ENCODE measurements at places on chromosomes 12 and 14. TPM values are rescaled to one million over a fixed set of nuclear protein-coding genes. Genes with fewer than 3 reads are reported as not detected.

The LIN7A gene
- 1.6 TPM for polyA plus RNA-seq

The TMCC3 gene
- polyA plus RNA-seq = 1.2 TPM

The GPHB5 gene
- not detected for polyA plus RNA-seq

The SERPINA3 gene
- 39.0 TPM for polyA plus RNA-seq

The ITGA7 gene
- 9.3 TPM for polyA plus RNA-seq

The DIO2 gene
- polyA plus RNA-seq = 0.77 TPM

The KCNMB4 gene
- polyA plus RNA-seq = 2.8 TPM

The SSTR1 gene
- 0.57 TPM for polyA plus RNA-seq

DNA sequence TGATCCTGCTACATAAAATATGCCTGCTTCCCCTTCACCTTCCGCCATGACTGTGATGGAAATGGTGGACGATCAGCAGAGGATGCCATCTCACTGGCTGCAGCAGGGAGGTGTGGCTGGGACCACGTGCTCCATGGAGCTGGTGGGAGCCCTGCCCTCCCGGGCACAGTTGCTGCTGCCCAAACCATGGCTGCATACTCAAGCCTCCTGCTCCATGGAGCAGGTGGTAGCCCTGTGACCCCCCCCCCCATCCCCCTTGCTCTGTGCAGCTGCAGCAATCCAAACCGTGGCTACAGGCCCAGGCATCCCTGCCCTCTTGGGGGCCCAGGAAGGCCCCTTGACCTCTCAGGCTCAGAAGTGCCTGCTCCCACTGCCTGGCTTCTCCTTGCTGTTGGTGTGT is 597.5 kb upstream of the LMO3 start:
- DNase-seq = no peak

DNA sequence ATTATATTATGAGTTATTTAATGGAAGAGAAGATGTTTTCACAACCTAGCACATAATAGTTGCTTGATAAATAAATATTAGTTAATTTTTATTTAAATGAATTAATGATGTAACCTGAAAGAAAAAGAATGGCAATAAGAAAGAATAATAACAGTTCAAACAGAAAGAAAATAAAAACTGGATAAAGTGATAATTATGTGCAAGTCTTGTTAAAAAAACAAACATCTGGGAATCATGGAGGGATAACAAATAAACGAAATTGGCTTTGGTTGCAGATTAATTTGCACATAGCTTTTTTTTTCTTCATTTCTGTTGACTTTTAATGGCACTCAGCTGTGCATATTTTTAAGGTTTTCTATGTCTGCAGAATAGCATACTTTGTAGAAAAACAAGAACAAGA is 23.4 kb upstream of the ABCD2 start:
- DNase-seq = no peak

DNA sequence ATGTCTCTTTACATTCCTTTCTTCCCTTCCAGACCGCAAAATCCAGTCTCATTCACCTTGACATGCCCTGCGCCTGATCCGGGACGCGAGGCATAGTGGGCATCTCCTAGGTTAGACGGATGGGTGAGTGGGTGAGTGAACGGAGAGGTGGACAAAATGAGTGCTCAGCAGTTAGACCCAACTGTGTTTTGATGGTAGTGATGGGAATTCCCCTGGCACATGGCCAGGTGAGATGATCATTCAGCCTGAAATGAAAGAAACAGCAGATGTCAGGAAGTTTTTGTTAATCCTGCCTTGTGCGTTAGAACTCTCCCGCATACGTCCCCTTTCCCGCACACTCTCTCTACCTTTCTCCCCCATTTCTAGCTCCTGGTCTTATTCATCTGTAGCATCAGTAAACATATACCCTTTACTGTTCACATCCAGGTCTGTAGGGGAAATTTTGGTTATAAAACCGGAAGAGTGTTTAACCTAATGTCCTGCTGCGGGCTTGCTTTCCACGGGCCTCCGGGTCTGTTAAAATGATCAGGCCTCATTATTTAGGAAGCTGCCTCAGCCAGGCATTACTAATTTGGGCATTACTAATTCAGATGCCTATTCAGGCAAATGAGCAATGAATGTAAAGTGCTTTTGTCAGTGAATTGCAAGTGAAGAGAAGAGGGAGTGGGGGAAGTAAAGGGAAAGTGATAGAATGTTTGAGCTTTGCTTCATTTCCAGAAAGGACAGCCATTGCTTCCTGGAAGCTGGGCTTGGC is 172.8 kb downstream of the ETV6 start:
- no peak for DNase-seq

DNA sequence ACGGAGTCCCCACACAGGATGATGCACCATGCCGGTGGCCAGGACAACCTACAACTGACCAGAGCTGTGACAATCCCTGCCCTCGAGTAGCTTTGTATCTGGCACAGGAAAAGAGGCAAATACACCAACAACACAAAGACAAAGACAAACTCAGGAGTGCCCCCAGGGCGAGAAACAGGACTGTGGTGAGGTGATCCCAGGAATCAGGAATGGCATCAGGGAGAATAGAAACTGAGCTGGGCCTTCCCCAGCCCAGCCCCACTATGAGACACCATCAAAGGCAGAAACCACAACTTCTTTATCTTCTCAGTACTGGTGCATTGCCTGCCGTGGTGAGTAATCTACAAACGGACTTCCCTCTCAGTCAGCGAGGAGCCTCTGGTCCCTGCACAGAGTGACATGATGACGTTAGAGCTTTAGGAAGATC is 157.7 kb downstream of the TTC7B start:
- DNase-seq = no peak

- DNase-seq = no peak
Observed at GRCh38 chr12:122200541-122201175, 2.9 kb upstream of the B3GNT4 start.

- DNase-seq = no peak
Observed at GRCh38 chr12:63882844-63883243, 38.3 kb downstream of the SRGAP1 start.

GRCh38 chr12:90239732-90240260 is 531.2 kb upstream of the ATP2B1 start:
- no peak for DNase-seq

DNA sequence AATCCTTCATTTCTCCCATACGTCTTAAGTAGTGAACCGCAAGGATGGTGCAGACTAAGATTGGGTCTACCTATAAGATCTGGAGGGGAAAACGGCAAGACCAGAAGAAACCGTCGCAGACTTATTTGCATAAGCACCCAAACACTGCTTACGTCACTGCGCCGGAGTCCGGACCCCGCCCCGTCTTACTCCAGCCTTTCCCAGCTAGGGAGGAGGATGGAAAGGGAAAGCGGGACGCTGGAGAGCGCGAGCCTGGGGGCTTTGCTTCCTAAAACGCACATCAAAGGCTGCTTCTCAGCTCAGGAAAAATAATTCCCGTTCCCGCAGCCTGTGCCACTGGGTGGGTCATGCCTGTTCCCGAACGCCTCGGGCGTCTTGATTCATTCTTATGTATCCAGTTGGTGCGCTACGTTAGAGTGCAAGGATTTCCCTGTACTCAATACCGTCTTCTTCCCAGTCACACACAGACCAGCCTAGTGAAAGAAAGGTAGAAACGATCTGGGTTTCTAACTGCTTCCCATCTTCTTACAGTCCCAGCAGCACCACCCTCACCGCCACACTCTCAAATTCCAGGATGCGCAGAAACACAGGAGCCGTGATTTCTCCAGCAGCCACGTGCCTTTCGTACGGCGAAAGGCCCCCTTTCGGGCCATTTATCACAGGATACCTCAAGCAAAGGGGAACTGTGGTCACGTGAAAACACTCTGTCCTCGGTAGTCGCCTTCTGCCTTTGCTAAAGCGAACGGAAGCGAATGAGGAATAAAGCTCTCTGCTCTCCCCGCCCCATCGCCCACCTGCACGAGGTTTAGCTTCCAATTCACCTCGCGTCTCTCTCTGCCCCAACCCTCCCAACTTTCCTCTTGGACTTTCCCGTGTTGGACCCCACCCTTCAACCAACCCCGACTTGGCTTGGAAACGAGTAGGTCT is 1.1 kb downstream of the SLC6A15 start:
- peak; percentile 78 for DNase-seq

- DNase-seq = no peak
Observed at GRCh38 chr12:117049295-117049694, 49.9 kb downstream of the TESC start.
